Stimulated activated CD4-positive, alpha-beta T cell treated with anti-CD3 and anti-CD28 coated beads, Interleukin-15, amount 100 ng/mL, for 1 hour (primary cell): ENCODE measurements at places on chromosomes 12 and 14.

DNA sequence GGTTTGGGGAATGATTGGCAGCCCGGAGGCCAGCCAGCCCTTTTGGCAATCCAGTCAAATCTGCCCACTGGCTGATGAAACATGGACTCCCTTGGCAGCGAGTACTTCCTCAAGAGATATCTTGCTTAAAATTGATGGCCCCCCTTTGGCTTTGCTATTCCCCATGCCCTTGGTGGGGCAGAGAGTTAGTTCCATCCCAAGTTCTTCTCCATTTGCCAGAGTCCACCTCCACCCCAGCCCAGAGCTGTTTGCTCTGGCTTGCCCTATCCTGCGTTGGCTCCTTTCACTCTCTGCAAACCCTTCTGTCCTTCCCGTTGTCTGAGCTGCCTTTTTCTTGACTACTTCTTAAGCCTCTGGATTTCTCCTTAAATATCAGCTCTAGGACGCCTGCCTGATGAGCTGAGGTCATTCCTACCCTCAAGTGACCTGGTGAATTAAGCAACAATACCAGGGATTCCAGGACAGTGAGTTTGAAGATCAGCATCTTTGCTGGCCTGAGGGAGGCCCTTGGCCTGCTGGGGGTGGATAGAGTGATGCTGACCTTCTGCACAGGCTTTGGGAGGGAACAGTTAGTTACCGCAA, 212.0 kb downstream of the CACNA1C start:
- no peak for DNase-seq

- no peak for DNase-seq
Observed at GRCh38 chr12:50508970-50509663, 4.3 kb downstream of the DIP2B start.

DNA sequence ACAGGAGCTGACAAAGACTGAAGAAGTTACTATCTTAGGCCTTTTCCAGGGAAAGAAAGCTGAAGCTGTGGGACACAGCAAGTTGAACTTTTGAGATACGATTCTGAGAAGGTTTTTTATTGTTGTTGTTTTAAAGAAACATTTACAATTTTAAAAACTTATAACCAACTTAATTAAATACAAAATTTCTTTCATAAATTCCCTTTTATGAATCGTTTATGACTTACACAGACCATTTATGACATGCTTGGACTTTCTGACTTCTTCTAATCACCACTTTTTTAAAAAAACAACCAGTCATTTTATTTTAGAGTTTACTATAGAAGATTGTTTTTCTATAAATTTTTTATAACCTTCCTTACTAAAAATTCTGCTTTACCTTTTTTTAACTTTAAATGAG, 68.7 kb downstream of the DHRS2 start:
- DNase-seq: no peak

DNA sequence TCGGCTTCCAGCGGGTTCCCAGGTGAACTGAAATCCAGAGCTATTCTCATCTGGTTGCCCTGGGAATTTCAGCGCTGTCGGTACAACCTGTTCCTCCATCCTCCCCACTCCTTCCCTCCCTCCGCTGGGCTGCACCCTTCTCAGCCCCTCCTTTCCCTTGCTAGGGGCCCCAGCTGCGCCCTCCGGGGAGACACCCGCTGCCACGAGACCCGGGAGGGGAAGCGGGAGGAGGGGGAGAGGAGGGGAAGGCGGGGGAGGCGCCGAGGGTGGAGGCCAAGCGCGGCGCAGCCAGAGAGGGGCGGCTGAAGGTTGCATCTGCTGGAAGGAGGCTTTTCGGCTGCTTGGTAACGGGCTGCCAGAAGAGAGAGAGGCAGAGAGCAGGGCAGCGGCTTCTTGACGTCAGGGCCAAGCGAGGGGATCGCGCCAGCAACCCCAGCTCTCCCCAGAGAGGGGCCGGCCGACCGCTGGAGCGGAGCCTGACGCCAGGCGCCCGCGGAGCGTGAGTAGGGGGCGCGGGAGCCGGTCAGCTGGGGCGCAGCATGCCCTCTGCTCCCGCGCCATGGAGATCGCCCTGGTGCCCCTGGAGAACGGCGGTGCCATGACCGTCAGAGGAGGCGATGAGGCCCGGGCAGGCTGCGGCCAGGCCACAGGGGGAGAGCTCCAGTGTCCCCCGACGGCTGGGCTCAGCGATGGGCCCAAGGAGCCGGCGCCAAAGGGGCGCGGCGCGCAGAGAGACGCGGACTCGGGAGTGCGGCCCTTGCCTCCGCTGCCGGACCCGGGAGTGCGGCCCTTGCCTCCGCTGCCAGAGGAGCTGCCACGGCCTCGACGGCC, at the start of gene KCNA5:
Gene KCNA5 (plus strand): TSS at position 291 of the 831 bp plus-strand sequence. CDS start 269 bp downstream, at position 560.
- DNase-seq: no peak

- no peak for DNase-seq
Observed at GRCh38 chr12:50185970-50186663, 18.9 kb upstream of the CERS5 start.

GRCh38 chr12:48567731-48568130, 2.1 kb downstream of the LALBA start:
- no peak for DNase-seq

GRCh38 chr12:9333161-9333560, 125.0 kb upstream of the PZP start:
- DNase-seq: no peak

DNA sequence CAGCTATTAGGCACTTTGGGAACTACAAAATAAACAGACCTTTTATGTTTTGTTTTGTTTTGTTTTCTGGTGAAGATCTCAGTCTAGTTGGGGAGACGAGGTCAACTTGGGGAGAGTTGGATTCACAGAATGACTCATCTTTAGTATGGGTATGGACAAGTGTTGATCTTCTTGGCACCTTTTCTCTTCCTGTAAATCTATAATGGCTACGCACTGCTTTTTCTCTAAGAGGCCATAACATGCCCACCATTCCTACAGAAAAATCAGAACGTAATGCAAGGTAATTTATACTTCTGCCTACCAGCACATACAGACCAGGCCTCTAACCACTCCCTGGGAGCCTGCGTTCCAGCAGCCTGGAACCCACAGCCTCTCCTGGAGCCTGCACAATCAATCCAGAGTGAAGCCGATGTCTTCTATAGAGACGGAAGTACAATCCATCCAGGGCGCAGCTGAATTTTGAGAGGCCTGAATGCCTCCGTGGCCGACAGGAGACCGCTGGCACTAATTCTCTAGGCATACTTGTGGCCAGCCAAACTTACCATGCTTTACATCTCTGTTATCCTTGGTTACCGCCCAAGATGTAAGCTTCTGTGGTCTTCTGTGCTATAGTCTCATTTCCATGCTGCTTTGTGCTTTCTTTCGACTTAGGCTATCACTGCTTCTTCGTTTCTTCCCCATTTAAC, 717 bp downstream of the PPHLN1 start:
- no peak for DNase-seq

- no peak for DNase-seq
Observed at GRCh38 chr12:80282761-80283160, 161.3 kb upstream of the PTPRQ start.

- no peak for DNase-seq
Observed at GRCh38 chr14:59481871-59482540, 2.2 kb downstream of the L3HYPDH start.

- no peak for DNase-seq
Observed at GRCh38 chr12:31263661-31264060, 62.3 kb downstream of the SINHCAF start.

- no peak for DNase-seq
Observed at GRCh38 chr12:124459852-124460645, 107.4 kb downstream of the NCOR2 start.

DNA sequence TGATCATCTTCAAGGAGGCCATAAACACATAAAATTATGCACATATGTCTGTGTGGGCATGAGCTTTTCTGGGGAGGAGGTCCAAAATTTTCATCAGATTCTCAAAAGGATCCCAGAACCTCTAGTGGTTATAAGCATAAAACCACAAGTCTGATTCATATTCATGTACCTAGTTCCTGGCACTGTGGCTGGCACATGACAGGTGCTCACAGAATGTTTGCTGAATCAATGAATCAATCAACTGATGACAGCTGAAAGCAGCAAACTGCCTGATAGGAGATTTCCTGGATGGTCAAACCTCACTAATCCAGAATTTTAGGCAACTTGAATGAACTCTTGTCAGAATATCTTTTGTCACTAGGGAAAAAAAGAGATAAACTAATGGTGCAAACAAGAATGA, 13.5 kb upstream of the CMKLR1 start:
- no peak for DNase-seq

- no peak for DNase-seq
Observed at GRCh38 chr14:70086685-70087379, 101.9 kb downstream of the SLC8A3 start.

DNA sequence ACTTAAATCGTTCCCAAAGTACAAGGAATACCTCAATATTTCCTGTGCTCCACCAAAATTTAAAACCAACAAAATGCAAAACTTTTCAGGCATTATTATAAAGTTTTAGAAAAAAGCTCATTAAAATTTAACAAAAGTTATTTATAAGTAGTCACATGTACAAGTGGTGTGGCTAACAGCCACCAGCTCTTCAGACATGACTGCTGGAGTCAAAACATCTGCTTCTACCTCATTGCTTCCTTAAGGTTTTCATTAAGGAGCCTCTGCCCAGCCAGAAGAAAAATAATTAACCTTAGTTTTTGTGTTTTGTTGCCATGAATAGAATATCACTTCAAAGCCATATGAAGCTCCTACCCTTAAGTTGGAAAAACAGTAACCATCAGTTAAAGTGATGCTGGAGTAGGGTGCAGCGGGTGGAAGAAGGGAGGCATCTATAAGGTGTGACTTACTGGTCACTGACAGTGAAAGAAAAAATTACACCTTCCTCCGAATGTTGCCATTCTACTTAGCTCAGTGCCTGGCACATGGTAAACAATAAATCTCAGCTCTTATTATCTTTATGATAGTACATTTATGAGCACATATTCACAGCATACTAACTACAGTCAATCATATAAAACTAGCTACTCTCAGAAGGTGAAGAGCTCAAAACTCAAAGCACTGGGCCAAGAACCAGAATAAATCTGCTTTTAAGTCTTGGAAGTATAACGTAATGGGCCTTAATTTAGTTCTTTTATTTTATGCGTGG, 57.7 kb downstream of the GALC start:
- no peak for DNase-seq

GRCh38 chr12:50224026-50224692, 57.0 kb upstream of the CERS5 start:
- DNase-seq: no peak

- DNase-seq: no peak
Observed at GRCh38 chr12:107903341-107904061, 129.0 kb downstream of the ASCL4 start.

- DNase-seq: no peak
Observed at GRCh38 chr14:22549324-22549962, 39.6 kb downstream of the DAD1 start.

GRCh38 chr12:127245009-127245408, 1022.0 kb upstream of the TMEM132C start:
- DNase-seq: no peak

- no peak for DNase-seq
Observed at GRCh38 chr12:21675641-21676040, 18.0 kb upstream of the LDHB start.

GRCh38 chr14:23925523-23926075, 28.0 kb upstream of the DHRS4 start:
- DNase-seq: no peak

DNA sequence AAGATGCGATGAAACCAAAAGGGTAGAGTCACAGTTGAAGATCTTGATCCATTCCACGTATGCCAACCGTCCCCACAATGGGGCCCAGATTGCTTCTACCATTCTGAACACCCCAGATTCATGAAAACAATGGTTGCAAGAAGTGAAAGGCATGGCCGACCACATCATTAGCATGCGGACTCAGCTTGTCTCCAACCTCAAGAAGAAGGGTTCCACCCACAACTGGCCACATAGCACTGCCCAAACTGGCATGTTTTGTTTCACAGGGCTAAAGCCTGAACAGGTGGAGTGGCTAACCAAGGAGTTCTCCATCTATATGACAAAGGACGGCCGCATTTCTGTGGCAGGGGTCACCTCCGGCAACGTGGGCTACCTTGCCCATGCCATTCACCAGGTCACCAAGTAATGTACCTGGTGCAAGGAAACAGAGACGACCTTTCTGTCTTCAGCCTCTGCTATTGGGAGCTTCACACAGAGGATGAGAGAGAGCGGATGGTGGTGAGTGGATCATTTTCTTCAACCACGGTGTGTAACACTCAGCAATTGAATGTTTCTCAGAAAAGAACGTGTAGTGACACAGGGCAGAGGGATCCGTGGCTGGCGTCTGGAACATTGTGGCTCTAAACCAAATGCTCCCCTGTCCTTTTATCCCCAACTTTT, 26.8 kb upstream of the CLEC2D start:
- no peak for DNase-seq

- DNase-seq: no peak
Observed at GRCh38 chr12:24424376-24424775, 474.9 kb upstream of the SOX5 start.

- DNase-seq: no peak
Observed at GRCh38 chr12:127238107-127238506, 1028.9 kb upstream of the TMEM132C start.

- no peak for DNase-seq
Observed at GRCh38 chr12:115774148-115774895, 503.2 kb downstream of the MED13L start.

- DNase-seq: no peak
Observed at GRCh38 chr12:51321882-51322281, 2.1 kb downstream of the BIN2 start.

DNA sequence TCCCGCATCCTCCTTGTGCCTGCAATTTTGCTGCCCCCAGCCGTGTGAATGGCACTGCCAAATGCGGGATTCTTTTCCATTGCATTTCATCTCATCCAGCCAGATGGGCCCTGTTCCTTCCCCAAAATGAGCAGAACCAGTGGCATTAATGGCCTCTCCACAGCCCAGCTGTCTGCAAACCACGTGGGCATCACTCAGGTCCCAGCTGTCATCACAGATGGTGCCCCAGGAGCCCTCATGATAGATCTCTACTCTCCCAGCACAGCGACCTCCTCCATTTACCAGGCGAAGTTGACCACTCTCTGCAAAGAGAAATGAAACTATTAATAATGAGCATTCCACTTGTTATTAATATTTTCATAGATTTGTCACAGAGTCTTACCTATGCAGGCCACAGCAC, 17.1 kb downstream of the CD163 start:
- no peak for DNase-seq

DNA sequence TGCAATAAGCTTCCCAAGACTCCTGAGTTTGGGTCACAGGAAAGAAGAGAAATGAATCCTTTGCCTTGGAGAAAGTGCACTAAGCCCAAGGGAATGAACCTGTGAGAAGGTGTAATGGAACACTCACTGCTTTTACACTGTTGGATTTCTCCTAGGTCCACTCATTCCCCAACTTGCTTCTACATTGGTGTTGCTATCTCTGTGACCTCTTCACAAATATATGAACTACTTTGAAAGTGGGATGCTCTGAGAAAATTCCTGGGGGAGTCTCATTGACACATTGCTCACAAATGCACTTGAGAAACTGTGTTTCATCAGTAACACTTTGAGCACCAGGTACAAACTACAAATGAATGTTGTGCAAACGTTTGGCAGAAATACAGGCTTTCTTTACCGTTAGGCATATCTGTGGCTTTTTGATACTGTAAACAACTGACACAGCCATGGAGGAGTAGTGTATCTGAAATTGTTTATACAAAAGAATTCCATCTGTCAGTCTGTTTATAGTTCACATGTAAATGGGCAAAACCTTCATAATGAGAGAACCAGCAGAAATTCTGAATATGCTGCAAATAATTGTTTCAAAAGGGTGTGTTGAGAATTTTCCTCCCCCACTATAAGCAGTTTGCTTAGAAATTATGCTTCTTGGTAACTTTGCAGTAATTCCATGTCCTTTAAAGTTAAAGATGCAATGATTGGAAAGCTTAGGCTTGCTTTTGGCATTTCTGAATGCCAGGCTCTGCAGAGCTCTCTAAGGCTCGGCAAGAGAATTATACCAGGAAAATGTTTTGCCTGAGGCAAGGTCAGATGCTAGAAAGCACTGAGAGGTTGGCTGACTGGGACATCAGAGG, 348.5 kb upstream of the DDHD1 start:
- no peak for DNase-seq
